ENCODE measurements at places on chromosomes 3 and 15. TPM values are rescaled to one million over a fixed set of nuclear protein-coding genes. Genes with fewer than 3 reads are reported as not detected.

MAP1A gene
- polyA plus RNA-seq = 0.63 TPM

MGLL gene
- 64.9 TPM for polyA plus RNA-seq

DNA sequence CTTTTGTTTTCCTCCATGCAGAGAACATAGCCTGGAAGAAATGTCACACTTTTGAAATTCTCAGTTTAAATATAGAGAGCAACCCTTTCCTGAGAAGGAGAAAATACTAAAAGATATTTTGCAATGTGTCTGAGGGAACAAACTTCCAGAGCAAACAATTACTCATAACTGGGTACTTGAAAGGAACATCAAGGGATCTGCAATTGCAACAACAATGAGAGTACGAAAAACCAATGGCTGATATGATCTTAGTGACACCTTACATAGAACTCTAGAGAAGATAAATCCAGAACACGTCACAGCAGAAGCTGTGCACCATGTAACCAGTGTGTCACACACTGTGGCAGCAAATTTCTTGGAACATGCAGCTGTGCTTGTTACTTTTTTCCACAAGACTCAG, 14.6 kb upstream of the ARPP21 start:
- H3K4me1 ChIP-seq = no peaks in the 10 kb centered on the region
- H3K4me3 ChIP-seq = no peak overlapping the region
- no peak for DNase-seq
- no peak overlapping the region for H3K27ac ChIP-seq
- H3K36me3 ChIP-seq = no peaks in the 10 kb centered on the region

EIF2B5 gene
- 80.3 TPM for polyA plus RNA-seq

MAGI1 gene
- polyA plus RNA-seq = 7.7 TPM

All from psoas muscle (tissue), 8 donors.